ENCODE measurements at places on chromosomes 11 and 22.

- DNase-seq: no peak
Observed at GRCh38 chr11:8392886-8393285, 129.2 kb upstream of the LMO1 start.

DNA sequence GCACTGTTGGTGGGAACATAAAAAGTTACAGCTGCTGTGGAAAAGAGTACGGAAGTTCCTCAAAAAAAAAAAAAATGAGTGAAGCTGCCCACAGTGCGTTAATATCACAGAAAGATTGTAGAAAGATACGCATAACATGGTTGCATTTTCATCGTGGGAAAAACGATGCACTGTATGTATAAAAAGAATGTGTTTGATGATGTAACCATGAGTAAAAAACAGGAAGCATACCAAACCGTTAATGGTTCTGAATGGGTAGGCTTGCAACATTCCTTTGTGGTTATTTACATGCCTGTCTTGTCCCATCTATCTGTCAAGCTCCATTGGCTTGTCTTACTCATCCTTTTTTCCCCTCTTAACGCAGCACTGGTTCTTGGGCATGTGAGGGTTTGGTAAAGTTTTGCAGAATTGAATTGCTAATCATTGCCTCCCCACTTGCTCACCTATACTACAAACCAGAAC, 33.8 kb upstream of the DKK3 start:
- no peak for DNase-seq

GRCh38 chr11:128544471-128545051, 42.8 kb downstream of the ETS1 start:
- DNase-seq: no peak

GRCh38 chr11:46896719-46897406, 21.5 kb downstream of the LRP4 start:
- no peak for DNase-seq

DNA sequence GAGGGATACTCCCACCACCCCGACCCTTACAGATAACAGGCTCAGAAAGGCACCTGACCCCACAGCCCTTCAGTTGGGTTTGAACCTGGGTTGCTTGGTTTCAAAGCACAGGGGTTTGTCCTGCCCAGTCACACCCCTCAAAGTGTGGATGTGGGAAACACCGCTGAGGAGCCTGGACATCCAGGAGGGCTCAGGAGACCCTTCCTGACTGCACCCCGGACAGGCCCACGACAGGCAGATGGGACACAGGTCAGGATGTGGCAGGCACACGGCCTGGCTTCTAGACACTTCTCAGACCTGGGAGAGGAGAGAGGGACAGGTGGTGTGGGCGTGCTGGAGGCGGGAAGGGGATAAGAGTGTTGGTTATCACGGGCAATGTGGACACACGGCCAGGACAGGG, 932.3 kb downstream of the BRD1 start:
- no peak for DNase-seq

- DNase-seq: peak; percentile 89
Observed at GRCh38 chr22:44620129-44620840, 81.7 kb upstream of the PRR5 start.

DNA sequence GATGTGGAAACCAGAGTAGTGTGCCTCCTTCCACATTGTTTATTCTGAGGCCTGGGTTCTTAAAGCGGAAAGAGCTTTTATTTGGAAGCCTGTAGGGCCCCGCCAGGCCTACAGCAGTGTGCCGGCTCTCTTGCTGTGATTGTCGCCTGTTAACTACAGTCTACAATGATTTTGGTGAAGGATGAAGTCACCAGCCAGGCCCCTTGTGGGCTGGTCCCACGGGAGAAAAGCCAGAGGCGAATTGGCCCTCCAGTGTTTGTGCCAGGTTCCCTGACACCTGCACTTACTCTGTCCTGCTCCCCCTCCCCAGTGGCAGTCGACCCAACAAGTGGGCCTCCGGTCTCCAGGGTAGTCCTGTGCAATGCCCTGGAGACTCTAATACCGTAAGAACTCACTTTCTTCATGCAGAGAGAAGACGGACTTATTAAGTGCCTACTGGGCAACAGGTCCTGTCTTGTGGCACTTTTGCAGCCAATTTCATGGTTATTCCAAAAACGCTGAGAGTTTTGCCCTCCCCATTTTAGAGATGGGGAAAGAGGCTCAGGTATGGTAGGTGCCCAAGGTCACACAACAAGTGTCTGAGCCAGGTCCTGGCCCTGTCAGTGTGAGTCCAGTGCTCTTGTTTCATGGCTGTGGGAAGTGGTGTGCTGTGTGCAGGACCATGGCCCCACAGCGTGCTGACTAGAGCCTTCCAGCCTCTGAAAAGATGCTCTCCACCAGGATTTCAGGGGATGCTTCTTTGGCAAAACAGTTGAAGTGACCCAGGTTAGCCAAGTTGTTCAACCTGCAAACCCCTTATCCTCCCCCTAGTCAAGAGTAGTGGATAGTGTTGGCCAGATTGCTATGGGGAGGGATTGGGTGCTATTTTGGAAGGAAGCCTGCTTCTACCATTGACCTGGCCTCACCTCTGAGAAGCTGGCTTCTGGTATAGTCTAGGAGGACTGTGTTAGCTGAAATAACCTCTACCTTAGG, 1.4 kb downstream of the MICAL2 start:
- no peak for DNase-seq

- no peak for DNase-seq
Observed at GRCh38 chr11:125154378-125155099, 10.0 kb upstream of the PKNOX2 start.

- no peak for DNase-seq
Observed at GRCh38 chr11:75199412-75199955, 41.1 kb upstream of the TPBGL start.

DNA sequence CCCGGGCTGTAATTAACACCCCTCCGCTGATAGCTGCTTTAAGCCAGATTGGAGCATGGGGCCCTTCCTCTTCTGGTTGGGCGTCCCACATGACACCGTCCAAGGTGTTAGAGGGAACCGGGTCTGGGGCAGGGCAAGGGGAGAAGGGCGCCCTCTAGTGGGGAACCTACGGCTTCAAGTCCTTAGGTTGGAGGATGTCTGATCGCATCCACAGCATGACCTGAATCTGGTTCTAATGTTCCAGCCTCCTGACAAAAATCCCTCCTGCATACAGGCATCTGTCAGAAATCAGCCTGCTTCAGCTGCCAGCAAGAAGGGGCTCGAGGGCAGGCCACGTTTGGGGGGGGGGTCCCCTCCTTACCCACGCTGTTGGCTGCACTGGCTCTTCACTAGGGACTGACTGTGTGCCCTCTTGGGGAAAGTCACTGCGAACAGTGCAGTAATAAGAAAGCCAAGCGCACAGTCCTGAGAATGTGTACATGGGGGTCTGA, 94.2 kb upstream of the TBCEL start:
- peak; percentile 24 for DNase-seq

DNA sequence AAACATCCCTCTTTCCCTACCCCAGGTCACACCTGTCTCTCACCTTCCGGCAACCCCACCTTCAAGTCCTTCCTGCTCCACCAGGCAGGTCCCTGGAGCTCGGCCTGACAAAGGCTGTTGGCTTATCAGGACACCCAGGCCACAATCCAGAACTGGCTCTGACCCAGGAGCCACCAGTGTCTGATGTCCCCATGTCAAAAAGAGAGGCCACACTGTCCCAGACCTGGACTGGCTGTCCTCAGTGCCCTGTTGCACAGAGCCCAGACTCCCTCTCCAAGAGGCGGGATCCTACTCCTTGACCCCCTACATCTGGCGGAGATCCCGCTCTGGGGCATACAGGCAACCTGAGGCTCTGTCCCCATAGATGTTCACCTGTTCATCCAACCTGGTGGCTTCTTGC, 116.0 kb downstream of the MN1 start:
- DNase-seq: no peak

DNA sequence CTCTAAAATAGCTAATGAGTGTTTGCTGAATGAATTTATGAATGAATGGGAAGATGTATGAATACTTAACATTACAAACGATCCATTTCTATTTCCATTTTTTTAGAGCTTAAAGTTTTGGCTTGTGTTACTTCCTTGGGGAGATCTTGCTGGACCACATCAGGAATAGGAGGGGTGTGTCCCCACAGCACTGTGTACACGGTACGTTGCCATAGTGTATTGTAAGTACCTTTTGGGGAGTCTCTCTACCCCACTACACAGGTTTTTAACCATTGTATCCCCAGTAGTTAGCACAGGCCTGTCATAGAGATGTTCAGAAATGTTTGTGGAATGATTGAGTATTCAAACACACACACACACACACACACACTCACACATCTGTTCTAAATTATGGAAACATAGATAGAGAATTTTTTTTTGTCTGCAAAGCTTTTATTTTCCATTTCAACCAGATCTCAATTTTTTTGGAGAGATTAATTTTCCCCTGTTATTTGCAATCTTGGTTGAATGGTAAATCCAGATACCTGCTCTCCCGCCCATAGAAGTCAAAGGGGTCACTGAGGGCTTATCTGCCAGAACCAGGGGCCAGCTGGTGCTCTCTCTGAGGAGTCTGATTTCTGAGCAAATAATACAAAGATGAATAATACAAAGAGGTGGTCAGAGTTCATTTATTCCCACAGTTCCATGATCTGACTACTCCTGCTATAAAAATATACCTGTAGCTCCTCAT, 471.0 kb downstream of the INSC start:
- no peak for DNase-seq

DNA sequence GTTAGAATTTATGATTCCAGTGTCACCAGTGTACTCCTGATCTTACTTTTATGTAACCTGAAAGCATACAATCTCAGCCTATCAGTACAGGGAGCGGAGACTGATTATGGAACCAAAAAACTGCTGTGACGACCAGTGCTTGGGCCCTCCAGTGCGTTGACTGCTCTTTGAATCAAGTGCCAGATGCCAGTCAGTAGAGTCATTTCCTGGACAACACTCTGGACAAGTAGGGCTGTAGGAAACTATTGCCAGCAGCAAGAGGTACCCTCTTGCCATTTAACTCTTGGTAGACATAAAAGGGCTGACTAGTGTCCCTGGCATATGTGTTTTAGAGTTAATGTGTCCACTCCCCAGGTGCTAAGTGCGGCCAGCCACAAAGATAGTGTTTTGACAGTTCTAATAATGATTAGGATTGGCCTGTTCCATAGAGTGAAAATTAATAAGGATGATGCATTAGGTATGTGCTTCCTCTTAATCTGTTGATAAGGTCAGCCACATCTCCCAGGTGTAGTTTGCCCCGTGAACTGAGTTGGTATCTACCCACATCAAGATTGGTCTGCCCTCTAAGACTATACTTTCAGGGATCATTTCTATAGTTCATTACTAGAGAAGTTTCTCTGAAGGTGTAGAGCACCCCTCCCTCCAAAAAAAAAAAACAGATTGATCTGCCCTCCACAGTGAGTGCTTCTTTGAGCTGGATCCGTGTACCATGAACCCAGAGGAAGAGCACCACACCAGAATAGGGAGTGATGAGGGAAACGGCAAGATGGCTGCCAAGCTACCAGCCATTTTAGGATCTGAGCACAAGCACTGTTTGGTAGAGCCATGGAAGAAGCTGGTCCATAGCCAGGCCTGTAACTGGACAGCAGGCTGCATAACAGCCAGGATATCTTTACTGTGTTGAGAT, 20.7 kb upstream of the AIFM3 start:
- no peak for DNase-seq

- DNase-seq: no peak
Observed at GRCh38 chr22:46297151-46297812, 612 bp downstream of the GTSE1 start.

DNA sequence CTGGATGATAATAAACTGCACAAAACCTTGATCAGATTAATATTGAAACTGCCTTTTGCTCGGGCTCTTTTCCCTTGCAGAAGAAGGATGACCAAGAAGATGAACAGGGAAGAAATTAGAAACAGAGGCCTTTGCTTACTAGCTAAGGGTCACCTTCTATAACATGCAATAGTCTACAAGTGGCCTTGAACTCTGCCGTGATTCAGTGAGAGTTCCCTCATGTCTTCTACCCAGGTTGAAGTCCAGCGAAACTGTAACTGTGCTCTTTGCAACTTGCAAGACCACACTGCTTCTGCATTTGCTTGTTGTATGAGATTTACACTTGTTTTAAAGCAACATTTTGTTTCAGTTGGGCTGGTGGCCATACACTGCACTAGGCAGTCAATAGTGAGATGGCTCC, 108.4 kb downstream of the IGLL1 start:
- no peak for DNase-seq

DNA sequence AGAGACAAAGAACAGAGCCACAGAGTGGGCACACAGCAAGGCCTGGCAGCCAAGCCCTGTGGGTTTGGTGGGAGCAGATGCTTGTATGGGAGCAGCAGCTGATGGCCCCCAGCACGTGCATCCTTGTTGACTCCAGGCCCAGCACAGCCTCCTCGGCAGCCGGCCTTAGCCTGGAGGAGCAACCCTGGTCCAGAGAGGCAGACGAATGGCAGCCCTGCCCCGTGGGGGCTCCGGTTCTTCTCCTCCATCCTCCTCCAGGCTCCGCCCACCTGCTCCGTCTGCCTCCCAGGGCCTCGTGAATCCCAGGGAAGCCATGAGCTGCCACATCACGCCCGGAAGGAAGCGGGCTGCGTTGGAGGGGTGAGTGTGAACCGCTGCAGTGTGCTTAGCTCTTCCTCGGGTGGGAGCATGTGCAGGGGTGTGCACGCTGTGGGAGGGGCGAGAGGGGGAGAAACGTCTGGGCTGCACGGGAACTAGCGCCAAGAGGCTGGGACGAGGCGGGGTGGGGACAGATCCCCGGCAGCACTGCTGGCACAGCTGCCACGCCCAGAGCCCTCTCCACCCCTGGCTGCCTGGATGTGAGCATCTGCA, 36.3 kb upstream of the JAM3 start:
- peak; percentile 15 for DNase-seq

DNA sequence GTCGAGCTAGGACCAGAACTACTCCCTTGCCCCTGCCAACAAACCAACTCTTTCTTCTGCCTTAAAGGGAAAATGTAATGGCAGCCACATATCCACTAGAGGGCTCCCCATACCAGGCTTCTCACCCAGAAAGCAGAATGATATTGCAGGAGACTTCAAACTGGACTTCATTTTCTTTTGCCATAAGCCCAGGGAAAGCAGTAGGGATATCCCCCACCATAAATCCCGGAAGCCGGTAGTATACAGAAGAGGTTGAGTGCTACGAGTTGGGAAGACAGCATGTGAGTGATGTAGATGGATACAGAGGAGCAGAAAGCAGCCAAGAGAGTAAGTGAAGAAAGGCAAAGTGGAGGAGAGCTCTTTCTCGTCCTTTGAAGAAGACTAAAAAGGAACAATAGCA, 12.1 kb downstream of the PLAAT5 start:
- peak; percentile 73 for DNase-seq

GRCh38 chr11:62671236-62671607, 251 bp upstream of the UQCC3 start:
- DNase-seq: no peak

GRCh38 chr11:75954039-75954438, 139.0 kb downstream of the UVRAG start:
- DNase-seq: no peak

- DNase-seq: no peak
Observed at GRCh38 chr22:40768206-40768605, 50.9 kb downstream of the SLC25A17 start.

- no peak for DNase-seq
Observed at GRCh38 chr11:76783294-76783895, at the start of gene TSKU. Gene TSKU (plus strand): TSS chr11:76783356. CDS start chr11:76795617, 12,261 bp downstream.

- no peak for DNase-seq
Observed at GRCh38 chr11:64096835-64097234, 61.1 kb downstream of the FLRT1 start.
